ENCODE measurements at places on chromosomes 3 and 15.

- no peak for DNase-seq
Measured at GRCh38 chr15:89506026-89506686, 9.8 kb upstream of the RHCG start.

DNA sequence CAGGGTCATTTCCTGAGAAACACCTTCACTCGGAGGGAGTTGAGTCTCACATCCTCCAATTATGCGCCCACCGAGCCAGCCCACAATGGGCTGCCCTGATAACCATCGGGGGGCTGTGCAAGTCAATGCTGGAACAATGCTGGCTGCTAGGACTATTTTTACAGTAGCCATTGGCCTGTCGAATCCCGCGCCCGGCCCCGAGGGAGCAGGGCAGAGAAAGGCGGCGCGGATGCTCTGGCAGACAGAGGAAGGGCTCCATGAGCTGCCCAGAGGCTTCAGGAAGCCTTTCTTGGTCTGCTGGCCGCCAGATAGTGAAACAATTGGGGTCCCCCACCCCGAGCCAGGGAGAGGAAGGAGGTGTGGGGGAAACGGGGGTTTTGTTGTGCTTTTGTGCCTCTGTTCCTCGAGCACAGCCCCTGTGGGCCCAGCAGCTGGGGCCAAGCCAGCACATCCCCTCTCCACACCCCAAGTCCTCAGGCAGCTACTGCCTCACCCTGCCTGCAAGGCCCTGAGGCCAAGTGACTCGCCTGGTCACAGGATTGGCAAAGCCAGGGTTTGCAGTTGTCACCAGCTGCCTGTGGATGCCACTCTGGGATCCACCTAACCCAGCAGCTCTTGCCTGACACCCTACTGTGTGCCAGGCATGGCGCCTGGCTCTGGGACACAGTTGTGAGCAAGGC lies 39.0 kb downstream of the SLC6A6 start:
- DNase-seq: peak; percentile 36

DNA sequence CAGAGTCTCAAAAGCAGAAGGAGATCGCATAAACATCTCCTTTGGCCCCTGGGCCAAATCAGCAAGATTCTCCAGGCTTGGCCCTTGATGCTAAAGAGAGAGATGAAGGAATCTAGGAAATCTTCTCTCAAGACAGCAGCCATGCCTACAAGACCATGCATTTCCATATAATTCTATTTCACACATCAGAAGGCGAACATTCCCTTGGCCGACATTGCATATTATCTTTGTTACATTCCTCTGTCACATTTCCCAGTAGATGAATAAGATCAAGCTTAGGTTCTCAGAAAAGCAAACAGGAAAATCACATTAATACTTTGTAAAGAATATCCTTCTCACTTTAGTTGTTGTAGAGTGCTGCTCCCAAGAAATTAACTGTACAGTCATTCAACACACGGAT lies 21.3 kb downstream of the GASK1A start:
- no peak for DNase-seq

GRCh38 chr15:90232196-90232595 lies 1.5 kb downstream of the CIB1 start:
- DNase-seq: no peak

GRCh38 chr3:161070252-161070930 lies 34.8 kb downstream of the B3GALNT1 start:
- no peak for DNase-seq

- DNase-seq: no peak
Measured at GRCh38 chr15:40397688-40398412, 7.7 kb upstream of the IVD start.

DNA sequence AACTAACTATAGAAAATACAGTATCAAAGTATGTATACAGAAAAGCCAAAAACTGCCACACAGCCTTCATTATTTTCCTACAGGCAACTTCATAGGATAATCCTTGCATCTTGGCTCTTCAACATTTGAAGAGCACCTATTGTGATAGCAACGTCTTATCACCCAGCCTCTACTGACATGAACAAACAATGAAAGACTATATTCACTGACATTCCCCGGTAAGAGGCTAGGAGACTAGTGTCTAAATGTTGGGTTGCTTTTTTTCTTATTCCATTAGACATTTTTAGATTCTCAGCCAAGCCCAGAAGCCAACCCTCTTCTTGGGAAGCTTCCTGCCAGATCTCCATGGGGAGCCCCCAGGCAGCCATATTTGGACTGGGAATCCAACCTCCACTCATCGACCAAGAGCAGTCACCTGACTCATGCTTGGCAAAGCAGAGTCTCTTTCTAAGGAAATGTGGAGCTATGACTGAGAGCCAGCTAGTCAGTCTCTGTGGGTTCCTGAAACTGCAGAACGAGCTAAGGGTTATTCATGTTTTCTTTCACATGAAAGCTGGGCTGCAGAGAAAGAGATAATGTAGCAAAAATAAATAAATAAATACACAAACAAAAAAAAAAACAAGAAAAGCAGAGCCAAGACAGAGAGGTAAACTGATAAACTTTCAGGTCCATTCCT lies 227.5 kb downstream of the MAGI1 start:
- no peak for DNase-seq

DNA sequence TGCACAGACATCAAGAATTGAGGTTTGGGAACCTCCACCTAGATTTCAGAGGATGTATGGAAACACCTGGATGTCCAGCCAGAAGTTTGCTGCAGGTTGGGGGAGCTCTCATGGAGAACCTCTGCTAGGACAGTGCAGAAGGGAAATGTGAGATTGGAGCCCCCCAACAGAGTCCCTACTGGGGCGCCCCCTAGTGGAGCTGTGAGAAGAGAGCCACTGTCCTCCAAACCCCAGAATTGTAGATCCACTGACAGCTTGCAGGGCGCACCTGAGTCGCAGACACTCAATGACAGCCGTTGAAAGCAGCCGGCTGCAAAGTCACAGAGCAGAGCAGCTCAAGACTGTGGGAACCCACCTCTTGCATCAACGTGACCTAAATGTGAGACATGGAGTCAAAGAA lies 34.6 kb upstream of the EPHA6 start:
- no peak for DNase-seq

GRCh38 chr15:42444415-42445063 lies 46.4 kb downstream of the ZNF106 start:
- DNase-seq: no peak

All from CD4-positive, alpha-beta T cell (primary cell).